ENCODE measurements at places on chromosomes 11 and 22.

DNA sequence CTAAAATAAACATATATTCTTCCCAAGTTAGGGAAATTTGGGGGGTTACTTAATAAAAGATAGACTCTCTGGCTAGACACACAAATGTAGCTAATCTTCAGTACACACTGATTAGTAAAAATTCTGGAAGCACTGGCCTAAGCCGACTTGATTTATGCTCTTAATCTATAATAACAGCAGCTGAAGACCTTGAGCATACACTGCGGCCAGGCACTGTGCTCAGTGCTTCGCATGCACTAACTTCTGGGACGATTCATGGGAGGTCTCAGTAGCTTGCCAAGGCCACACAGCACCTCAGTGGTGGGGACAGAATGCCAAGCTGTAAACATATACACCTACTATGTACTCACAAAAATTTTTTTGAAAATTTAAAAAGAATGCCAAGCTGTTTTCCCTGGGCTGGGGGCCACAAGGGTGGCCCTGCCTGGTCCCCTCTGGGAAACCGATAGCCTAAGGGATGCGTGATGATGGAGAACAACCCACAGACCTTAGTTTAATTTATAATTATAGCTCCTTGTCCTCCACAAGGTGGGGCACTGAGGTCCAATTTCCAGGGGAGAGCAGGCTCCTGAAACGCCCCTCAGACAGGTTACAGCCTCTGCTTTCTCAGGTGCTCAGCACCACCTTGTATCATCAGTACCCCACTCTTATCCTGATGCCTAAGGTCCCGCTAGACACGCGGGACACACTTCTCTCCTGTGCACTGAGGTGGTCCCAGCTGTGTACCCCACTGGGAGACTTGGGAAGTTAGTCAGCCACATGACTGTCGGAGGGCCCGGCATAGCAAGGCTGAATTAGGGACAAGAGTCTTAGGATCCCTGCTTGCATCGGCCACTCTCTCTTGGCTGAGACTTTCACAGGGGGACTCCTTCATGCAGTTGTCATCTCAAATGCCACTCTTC is 20.1 kb downstream of the SERPIND1 start:
- no peak for DNase-seq

GRCh38 chr22:17172029-17172833 is 13.2 kb upstream of the HDHD5 start:
- DNase-seq = no peak

DNA sequence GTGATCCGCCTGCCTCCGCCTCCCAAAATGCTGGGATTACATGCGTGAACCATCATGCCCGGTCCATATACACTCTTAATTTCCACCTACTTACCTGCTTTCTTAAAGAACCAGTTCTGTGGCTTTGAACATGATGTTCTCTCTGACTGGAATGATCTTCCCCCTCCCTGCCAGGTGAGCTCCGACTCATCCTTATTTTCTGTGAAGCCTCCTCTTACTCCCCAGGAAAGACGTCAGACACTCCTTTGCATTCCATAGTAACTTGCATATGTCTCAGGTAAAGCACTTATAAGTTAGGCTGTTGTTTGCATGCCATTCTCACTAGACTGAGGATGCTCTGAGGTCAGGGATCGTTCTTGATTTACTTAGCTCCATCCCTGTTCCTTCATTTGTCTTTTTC is 91.8 kb upstream of the RAB1B start:
- no peak for DNase-seq

GRCh38 chr11:96424693-96425092 is 34.9 kb downstream of the JRKL start:
- no peak for DNase-seq

DNA sequence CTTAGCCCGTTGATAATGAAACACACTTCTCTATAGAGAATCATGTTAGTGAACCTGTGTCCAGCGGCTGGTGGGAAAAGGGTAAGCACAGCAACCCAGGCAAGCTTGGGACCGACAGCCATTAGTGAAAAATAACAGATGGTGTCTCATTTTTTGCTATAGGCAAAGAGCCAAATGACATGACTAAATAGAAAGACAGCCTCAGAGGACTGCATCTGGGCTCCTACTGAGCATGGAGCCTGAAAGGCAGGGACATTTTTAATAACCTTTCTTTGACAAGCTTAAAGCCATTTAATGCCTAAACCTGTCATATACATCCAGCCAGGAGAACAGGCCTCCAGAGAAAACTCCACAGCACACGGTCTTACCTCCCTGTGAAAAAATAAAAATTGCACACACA is 67.0 kb downstream of the FANCF start:
- no peak for DNase-seq

DNA sequence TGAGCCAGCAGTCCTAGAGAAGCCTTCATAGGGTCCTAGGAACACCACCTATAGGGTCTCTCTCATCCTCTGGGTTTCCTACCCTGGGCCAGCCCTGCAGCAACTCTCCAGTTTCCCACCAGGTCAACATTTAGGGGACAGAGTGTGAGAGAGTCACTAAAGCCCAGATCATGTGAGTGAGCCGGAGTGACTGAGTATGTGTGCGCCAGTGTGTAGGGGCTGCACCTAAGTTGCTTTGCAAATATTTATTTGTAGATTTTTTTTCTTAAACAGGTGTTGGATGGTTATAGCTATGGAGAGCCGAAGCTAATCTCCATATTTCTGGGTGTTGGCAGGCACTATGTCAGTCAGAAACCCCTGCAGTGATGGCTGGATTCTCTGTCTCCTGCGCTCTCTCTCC is 232.5 kb upstream of the NCAM1 start:
- DNase-seq = no peak

GRCh38 chr11:117002639-117003299 is 95.5 kb downstream of the SIK3 start:
- DNase-seq = no peak

DNA sequence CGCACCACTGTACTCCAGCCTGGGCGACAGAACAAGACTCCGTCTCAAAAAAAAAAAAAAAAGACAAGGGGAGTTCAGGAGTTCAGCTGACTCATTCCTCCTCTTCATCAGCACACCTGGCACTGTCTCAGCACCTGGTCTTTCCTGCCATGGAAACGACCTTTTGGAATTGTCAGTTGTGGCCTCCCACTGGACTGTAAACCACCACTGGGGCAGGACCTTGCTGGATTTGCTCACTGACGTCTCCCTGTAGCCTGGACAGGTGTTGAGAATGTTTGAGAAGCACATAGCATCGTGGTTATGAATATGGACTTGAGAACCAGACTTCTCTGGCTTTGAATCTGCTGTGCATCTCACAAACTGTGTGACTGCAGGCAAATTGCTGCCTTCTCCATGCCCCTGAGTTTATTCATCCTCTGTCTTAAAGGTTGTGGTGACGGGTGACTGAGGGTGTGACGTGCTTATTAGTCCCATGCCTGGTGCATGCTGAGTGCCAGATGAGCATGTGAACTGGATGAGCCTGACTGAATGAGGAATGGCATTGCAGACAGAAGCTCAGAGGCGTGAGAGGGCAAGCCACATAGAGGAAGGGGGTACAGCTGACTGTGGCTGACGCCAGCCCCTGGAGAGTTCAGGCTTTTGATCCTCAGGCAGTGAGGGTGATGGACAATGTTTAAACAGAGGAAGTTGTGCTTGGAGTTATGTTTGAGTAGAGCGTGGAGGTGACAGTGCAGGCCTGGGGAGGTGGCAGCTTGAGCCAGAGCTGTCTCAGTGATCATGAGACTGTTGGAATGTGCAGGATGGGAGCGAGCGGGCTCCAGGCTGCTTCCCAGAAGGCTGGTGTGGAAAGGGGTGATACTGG is 12.7 kb downstream of the TOM1 start:
- no peak for DNase-seq

- DNase-seq = no peak
Observed at GRCh38 chr11:46537121-46537520, 56.7 kb downstream of the AMBRA1 start.

DNA sequence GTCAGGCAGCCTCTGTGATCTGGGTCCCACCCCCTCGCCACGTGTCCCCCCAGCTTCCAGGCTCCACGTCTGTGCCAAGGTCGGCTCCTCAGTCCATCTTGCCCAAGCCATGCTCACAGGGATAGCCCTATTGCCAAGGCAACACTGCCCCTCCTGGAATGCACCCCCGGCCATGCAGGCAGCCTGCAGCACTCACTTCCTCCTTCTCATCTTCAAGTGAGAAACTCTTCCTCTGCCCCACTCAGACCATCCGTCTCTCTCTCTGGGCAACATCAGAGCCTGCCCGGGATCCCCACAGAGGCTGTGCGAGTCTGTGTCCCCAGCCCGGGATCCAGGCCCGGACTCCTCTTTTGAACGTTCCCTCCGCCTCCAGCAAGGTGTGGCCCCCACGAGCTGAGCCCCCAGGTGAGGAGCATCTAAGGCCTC is 852.3 kb downstream of the BRD1 start:
- DNase-seq = no peak

- DNase-seq = peak; percentile 64
Observed at GRCh38 chr22:38941488-38941987, 15.9 kb upstream of the APOBEC3A start.

DNA sequence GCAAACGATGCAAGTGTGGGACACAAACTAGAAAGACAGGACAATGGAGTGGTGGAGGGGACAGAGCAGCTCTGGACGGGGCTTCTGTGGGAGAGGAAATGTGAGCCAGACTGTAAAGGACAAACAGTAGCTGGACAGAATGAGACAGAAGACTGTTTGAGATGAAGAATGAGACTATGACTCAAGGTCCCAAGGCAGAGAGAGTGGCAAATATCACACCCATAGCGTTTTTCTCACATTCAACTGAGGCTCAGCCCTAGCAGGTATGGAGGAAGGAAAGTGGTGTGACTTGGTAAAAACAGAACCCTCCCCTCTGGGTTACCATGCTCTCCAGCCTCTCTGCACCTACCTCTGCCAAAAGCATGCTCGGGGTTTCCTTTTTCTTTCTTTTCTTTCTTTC is 96.5 kb downstream of the RPL27A start:
- DNase-seq = no peak

DNA sequence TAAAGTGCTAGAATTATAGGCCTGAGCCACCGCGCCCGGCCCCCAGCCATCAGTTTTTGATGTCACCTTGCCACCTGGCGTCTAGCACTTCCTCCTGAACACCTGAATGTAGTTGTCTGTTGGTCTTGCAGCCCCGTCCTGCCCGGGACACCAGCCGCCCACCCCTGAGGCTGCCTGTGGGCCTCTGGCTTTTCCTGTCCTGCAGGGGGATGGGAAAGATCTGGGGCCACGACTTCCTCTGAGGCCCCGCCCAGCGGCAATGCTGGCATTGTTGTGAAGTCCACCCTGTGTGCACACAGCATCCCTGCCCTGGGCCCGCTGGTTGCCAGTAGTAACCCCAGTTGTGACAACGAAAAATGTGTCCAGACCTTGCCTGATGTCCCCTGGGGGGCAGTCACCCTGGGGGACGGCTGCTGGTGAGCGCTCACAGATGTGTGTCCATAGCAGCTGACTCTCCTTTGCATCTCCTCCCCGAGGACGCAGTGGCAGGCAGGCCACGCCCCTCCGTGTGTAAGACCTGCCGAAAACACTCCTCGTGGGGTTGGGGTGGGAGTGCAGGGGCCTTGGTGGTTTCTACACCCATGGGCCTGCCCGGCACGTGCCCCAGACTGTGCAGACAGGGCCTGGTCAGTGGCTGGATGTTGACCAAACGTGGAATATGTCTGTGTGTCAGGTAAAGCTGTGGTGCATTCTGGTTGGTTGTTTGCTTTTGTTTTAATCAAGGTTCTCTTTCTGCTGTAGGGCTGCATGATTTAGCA is 6.8 kb downstream of the SELENOO start:
- DNase-seq = no peak

- no peak for DNase-seq
Observed at GRCh38 chr11:64103277-64103985, 62.5 kb downstream of the MACROD1 start.

DNA sequence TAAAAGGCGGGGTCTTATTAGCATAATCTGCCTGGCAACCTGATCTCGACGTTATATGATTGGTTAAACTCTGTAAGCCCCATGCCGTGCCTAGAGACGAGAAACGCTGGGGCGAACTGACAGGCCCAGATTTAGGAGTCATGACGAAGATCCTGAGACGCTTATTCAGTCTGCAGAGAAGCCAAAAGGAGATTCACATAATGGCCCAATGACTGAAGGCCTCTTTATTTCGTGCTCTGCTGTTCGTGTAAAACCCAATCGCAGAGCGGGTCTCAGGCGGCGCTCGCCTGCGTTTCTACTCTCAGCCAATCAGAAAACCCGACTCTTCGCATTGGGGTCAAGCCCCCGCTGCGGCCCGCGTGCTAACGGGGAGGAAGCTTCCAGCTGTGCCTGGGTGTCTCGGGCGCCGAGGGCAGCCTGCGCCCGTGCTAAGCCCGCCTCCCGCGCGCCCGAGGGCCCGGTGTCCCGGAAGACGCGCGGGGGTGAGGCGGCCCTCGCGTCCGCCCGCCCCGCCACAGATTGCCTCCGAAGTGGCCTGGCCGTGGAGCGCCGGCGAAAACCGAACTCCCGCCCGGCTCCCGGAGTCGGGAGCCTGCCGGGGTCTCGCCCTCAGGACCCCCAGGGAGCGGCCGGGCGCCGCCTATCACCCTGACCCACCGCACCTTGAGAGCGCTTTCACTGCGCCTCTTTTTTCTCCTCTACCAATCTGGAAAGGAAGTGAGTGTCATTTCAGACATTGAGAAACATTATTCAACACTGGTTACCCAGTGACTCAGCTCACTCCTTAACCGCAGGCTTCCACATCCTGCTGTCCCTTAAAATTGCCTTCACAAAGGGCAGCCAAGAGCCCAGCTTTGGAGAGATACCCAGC is 446 bp upstream of the PRDM10 start:
- peak; percentile 72 for DNase-seq

DNA sequence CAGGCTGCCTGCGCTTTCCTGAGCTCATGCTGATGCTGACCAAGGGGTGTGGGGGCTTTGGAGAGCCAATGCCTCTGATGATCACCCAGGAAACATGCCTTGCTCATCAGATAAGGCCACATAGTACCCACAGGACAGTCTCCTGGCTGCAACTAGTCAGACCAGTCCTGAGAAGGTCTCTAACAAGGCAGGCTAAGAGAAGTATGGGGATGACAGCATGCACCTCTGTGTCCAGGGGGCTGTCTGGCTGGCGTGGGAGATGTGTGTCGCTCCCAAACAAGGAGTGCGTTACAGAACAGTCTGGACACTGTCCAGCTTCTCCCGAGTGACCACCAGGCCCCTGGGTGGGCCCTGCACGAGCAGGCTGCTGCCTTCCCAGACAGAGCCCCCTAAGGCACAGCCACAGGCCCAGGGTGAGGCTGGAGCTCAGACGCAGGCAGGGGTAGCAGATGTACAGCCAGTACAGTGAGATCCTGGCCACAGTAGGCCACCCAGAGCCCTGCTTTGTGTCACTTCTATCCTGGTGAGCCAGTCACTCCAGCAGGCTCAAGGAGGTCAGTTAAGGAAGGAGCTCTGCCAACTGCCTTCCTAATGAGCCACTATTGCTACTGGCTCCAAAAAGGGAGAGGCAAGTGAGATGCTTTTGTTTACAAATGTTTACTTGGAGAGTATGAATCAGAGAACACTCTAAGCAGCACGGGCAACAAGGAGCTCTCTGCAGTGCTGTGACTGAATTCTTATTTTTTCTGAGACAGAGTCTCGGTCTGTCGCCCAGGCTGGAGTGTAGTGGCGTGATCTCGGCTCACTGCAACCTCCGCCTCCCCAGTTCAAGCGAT is 66.0 kb upstream of the CLTCL1 start:
- no peak for DNase-seq

All from stimulated activated CD8-positive, alpha-beta memory T cell treated with anti-CD3 and anti-CD28 coated beads, Interleukin-2, amount 100 ng/mL, for 48 hours (primary cell).